Hematopoietic multipotent progenitor cell treated with erythropoietin and hydrocortisone succinate and interleukin-3 and kit ligand, for 8 days (in vitro differentiated cells): ENCODE measurements at places on chromosomes 2 and 18.

DNA sequence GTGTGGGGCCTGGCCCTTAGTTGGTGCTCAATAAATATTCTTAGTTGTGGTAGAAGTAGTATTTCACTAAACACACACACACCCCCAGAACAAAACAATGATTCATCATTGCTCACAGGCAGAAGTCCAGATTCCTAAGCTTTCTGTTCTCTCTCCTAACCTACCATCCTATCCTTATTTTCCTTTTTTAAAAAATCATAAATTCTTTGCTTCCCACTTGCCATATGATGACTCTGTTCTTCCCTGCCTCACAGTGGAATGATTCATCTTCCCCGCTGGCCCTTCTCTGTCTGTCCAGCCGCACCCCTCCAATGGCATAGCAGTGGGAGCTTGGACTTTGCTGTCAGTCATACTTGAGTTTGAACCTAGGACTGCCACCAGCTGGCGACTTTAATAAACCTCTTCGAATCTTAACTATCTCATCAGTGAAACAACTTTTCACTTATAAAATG, 5.2 kb downstream of the EML6 start:
- no peak for DNase-seq

GRCh38 chr2:103401621-103402020, 639.8 kb downstream of the TMEM182 start:
- peak; percentile 3 for DNase-seq

- DNase-seq: no peak
These were observed 36.0 kb downstream of the LONRF2 start for GRCh38 chr2:100286318-100286717.

GRCh38 chr2:220034426-220035130, 407.1 kb downstream of the SLC4A3 start:
- no peak for DNase-seq
